ENCODE measurements at places on chromosomes 3 and 15. TPM values are rescaled to one million over a fixed set of nuclear protein-coding genes. Genes with fewer than 3 reads are reported as not detected.

DNA sequence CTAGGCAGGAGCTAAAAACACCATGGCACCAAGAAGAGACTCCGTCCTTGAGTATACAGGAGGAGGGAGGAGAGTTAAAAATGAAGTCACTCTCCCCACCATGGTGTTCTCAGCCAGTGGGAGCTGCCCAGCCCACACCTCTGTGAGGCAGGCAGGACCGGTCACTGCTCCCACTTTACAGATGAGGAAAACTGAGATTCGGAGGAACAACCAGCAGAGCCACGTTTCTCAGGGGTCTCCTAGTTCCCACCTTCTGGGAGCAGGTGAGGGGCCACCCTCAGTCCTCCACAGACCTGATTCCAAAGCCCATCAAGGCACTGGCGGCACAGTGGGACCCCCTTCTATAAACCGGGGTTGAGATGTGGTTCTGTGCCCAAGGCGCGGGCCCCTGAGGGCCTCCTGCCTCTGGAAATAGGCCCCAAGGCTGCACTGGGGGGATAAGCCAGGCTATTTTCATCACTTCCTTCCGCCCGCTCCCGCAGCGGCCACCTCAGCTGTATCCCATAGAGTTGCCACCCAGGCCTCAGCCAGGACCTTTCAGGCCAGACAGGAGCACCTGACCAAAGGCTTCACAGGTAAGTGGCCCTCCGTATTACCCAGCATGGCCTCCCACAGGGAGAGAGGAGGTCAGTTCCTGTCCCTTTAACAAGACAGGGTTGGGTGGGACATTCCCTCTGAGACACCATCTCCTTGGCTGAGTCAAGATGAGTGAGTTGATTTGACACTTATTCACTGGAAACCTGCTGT is at the start of gene GP9:
GP9 (plus strand) TSS at position 504 of the 747 bp plus-strand sequence. CDS start 961 bp downstream, outside the sequence.
- H3K4me3 ChIP-seq = no peak within 1 kb of the TSS
- no peaks in the 10 kb centered on the region for H3K36me3 ChIP-seq
- H3K27me3 ChIP-seq = peaks cover 18% of the 10 kb centered on the region

DNA sequence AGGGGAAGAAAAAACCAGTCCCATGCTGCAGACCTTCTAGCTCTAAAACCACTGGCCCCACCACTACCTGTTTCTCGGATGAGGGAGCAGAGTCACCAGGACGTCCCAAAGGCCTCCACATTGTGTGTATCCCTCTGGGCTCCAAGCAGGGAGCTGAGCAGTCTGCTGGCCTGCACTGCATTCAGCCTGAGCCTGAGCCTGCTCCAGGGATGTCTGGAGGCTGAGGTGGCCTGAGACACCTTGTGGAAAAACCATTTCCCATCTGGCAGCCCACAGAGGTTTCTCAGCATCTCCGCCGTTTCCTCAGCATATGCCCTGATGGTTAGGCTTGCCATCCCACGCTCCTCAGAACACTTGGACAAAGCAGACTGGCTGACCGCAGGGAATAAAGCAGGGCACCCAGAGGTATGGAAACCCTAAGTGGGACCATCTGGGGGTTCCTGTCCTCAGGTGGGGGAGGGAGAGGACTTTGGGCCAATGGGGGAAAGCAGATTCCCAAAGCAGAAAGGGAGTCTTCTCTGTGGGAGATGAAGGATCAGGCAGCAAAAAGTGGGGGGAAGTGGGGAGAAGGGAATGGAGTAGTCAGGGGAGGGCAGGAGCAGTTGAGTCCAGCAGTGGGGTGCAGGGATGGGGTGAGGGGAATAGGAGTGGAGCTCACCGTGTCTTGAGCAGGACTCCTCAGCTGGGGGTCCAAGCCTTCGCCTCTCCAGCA is at the start of gene CILP:
CILP (minus strand) TSS at position 704 of the 712 bp plus-strand sequence. CDS start 1,718 bp downstream, outside the sequence.
- H3K27ac ChIP-seq = no peak within 1 kb of the TSS
- H3K4me3 ChIP-seq = no peak within 1 kb of the TSS
- no peaks in the 10 kb centered on the region for H3K36me3 ChIP-seq
- peaks cover 8% of the 10 kb centered on the region for H3K4me1 ChIP-seq
- DNase-seq = no peak

DNA sequence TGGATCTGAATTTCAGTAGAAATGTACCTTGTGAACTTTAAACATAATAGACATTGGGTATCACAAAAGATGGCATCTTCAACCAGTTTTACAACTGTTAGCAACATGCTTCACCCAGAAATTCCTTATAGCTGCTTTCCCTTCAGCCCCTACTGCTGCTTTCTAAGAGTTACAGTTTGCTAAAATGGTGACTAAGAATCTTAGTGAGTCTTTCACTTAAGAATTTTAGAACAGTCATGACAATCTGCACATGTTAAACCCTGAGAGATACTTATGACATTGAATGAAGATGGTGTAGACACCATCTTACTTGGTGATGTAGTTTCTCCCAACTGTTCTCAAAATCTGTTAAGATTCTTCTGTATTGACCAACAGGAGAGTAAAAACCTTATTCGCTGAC is 129.7 kb upstream of the UBE2E1 start:
- no peak overlapping the region for H3K4me3 ChIP-seq
- peak; percentile 8 for DNase-seq
- no peaks in the 10 kb centered on the region for H3K4me1 ChIP-seq

- H3K4me1 ChIP-seq = no peaks in the 10 kb centered on the region
- no peak overlapping the region for H3K27ac ChIP-seq
- no peaks in the 10 kb centered on the region for H3K27me3 ChIP-seq
- H3K4me3 ChIP-seq = no peak overlapping the region
- no peak for DNase-seq
Observed at GRCh38 chr3:40128166-40128565, 181.3 kb upstream of the EIF1B start.

GRCh38 chr3:52086461-52086860 is 30.1 kb upstream of the DUSP7 start:
- H3K36me3 ChIP-seq = no peaks in the 10 kb centered on the region

DNA sequence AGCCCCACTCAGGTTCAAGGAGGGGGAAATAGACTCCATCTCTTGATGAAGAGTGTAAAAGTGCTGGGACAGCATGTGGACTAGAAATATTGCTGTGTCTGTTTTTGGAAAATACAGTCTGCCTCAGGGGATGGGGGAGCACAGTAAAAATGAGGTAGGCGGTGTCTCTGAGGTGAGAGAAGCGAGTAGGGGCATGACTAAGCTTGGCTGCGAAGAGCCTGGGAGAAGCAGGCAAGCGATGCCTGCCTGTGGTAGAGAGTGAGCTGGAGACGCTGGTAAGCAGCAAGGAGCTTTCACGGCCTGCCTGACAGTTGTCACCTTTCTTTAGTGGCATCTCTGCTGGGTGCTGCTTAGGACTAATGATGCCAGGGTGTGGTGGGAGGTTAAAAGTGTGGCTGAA is 49.0 kb upstream of the DCLK3 start:
- H3K27ac ChIP-seq = no peak overlapping the region
- H3K27me3 ChIP-seq = no peaks in the 10 kb centered on the region
- no peaks in the 10 kb centered on the region for H3K36me3 ChIP-seq

- peaks cover 29% of the 10 kb centered on the region for H3K36me3 ChIP-seq
- peaks cover 91% of the 10 kb centered on the region for H3K4me1 ChIP-seq
- peak overlapping the region; percentile 90 for H3K27ac ChIP-seq
- no peaks in the 10 kb centered on the region for H3K27me3 ChIP-seq
Observed at GRCh38 chr15:96347181-96348111, 16.9 kb downstream of the NR2F2 start.

DNA sequence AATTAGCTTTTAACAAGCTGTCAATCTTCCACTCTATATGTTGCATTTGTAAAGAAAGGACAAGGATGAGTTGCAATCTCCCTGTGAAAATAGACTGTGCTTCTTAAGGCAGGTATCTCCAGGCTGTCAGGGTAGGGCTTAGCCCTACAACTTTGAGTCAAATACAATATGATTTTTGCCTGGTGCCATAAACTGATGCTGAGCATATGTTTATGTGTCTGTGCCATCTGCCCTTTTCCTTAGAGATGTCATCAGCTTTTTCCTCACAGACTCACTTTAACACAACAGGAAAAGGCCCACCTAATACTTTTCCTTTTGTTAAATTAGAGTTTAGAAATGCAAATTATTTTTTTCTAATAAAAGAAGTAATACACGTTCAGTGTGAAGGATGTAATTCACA is 548.3 kb downstream of the NLGN1 start:
- no peaks in the 10 kb centered on the region for H3K36me3 ChIP-seq
- no peaks in the 10 kb centered on the region for H3K4me1 ChIP-seq
- no peaks in the 10 kb centered on the region for H3K27me3 ChIP-seq
- no peak for DNase-seq

DNA sequence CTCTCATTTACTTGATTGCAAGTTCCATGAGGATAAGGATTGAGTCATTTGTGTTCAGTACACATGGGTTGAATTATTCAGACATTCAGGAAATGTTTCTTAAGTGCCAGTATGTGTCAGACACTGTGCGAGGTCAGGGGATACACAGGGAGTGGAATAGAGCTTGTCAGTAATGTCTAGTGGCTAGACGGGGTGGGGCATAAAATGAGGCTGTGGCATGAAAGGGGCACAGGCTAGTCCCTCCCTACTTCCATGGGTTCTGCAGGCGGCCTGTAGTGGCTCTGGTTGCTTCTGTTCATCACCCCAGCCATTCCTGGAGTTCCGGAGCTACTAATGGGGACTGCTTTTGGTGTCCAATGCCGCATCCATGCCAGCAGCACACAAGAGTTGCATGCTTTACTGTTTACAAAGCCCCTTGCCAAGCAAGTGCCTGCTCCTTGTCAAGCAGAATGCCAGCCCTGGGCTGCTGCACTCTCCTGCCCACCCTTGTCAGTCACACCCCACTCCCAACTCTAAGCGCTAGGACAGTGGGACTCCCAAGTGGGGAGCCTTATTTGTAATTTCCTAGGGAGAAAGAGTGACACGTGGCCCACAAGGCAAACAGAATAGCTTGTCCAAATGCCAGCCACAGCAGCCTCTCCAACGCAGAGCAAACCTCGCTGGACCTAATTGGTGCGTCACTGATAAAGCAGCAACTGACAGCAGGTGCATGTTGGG is 70.8 kb downstream of the RAB11A start:
- H3K4me3 ChIP-seq = no peak overlapping the region
- peak; percentile 95 for DNase-seq
- peak overlapping the region; percentile 29 for H3K27ac ChIP-seq
- H3K27me3 ChIP-seq = no peaks in the 10 kb centered on the region

GRCh38 chr3:108222853-108223565 is 785 bp upstream of the IFT57 start:
- H3K36me3 ChIP-seq = no peaks in the 10 kb centered on the region
- H3K27me3 ChIP-seq = no peaks in the 10 kb centered on the region
- H3K27ac ChIP-seq = peak overlapping the region; percentile 59
- no peak for DNase-seq
- peaks cover 4% of the 10 kb centered on the region for H3K4me1 ChIP-seq

DNA sequence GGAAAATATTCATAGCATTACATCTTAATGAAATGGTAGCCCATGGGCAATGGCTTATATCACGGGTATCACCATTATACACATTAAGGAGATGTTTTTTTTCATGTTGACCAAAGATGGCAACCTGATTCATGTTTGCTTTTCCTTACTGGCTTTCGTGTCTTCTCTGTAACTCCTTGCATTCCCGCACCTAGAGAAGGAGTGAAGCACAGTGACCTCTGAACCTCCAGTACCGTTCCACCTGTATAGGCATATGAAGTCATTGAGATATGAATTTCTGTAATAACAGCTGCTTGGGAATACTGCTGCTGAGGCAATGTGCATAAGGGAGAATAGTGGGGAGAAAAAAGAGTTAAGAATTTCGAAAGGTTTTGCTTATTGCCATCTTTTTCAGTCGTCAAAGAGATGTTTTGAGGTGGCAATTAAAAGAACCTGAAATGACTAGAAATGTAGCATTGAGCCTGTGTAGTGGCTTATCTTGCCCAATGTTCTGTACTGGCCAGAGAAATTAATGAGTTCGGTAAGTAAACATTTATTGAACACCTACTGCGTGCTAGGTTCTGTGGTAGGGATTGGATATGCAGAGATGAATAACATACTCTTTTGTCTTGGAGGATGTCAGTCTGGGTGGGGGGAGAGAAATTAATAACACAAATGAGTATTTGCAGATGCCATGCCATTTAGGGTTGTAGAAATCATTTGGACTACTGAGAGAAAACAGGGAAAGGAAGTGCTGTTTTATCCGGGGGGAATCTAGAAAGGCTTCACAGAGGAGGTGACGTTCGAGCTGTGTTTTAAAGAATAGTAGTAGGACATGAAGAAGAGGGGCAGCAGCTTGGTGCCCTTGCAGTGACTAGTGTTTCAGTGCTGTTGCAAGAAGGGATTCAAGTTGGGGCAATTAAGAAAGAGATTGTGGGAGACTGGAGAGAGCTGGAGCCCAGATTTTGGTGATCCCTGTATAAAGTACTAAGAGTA is 2.5 kb downstream of the FEM1B start:
- no peak for DNase-seq
- H3K4me3 ChIP-seq = peak overlapping the region; percentile 73
- no peaks in the 10 kb centered on the region for H3K27me3 ChIP-seq
- peaks cover 28% of the 10 kb centered on the region for H3K4me1 ChIP-seq
- peak overlapping the region; percentile 92 for H3K27ac ChIP-seq
- H3K36me3 ChIP-seq = peaks cover 2% of the 10 kb centered on the region

DNA sequence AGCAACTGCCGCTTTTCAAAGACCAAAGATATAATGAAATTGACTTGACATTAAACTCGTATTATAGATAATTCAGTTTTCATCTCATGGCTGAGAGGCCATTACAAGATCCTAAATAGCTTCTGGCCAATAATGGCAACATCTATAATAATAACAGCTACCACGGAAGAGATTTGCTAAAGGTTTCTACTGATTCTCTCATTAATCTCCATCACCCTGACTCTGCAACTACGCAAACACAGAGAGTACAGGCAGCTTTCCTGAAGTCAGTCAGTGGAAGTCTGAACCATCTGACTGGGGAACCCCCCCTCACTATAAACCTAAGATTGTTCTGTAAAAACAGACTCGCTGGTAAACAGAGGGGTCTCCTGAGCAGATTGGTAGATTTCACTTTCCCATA is 257.1 kb downstream of the MAGI1 start:
- no peak for DNase-seq
- no peaks in the 10 kb centered on the region for H3K36me3 ChIP-seq
- H3K27ac ChIP-seq = no peak overlapping the region
- H3K4me3 ChIP-seq = no peak overlapping the region

- H3K36me3 ChIP-seq = peaks cover 17% of the 10 kb centered on the region
- no peak for DNase-seq
- no peaks in the 10 kb centered on the region for H3K27me3 ChIP-seq
- H3K4me1 ChIP-seq = no peaks in the 10 kb centered on the region
Observed at GRCh38 chr3:191369616-191370010, 39.3 kb upstream of the UTS2B start.

The EXOSC7 gene
- 38.6 TPM for total RNA-seq

The TIMP4 gene
- 2.9 TPM for total RNA-seq

The SV2B gene
- not detected for total RNA-seq

The ZBTB11 gene
- total RNA-seq = 20.9 TPM

The ISL2 gene
- total RNA-seq = 2.1 TPM

The CCK gene
- not detected for total RNA-seq

The ATP2B2 gene
- 0.05 TPM for total RNA-seq

The GOLGA6A gene
- total RNA-seq = 0.31 TPM

The DIS3L gene
- 8.1 TPM for total RNA-seq

The GXYLT2 gene
- 62.6 TPM for total RNA-seq

The ZDHHC23 gene
- 0.68 TPM for total RNA-seq

Data from astrocyte (in vitro differentiated cells and primary cell).